LHCN-M2 (cell line): ENCODE measurements at places on chromosomes 5 and 9. TPM values are rescaled to one million over a fixed set of nuclear protein-coding genes. Genes with fewer than 3 reads are reported as not detected.

- DNase-seq: no peak
Measured at GRCh38 chr5:117455236-117456233, 880.9 kb upstream of the SEMA6A start.

PDLIM4 gene
- total RNA-seq: 149 and 153 TPM in 2 replicates

- no peak for DNase-seq
Measured at GRCh38 chr5:138543730-138544104, 681 bp upstream of the ETF1 start.

GRCh38 chr5:38534156-38534453, 22.3 kb downstream of the LIFR start:
- DNase-seq: no peak

GRCh38 chr9:72363908-72364678, 915 bp downstream of the ZFAND5 start:
- DNase-seq: peak; percentile 51

GRCh38 chr5:117110548-117110947, 535.9 kb upstream of the SEMA6A start:
- no peak for DNase-seq

BTNL3 gene
- total RNA-seq: not detected in 2 replicates

CREBRF gene
- total RNA-seq: 7.0 and 9.6 TPM in 2 replicates

- no peak for DNase-seq
Measured at GRCh38 chr9:86328156-86328555, 26.1 kb downstream of the TUT7 start.

OR1J2 gene
- not detected in 2 replicates for total RNA-seq

- DNase-seq: no peak
Measured at GRCh38 chr5:1104327-1105006, 7.4 kb downstream of the SLC12A7 start.

DNA sequence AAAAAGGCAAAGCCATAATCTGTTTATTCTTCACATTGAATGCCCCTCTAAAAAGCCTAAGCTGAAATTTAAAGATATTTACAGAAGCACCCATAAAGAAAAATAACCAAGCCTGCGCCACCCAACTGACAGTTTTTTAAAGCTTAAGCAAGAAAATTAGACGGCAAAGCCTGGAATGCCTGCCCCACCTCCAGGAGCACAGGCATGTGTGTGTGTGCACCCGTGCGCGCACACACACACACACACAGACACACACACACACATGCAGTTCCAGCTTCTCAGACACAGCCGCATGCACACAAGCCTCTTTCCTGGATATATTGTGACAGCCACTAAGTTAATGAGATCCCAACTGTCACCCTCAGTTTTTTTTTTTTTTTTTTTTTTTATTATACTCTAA, 88.2 kb downstream of the FRMD3 start:
- DNase-seq: no peak

- DNase-seq: no peak
Measured at GRCh38 chr9:136860933-136861873, 4.9 kb downstream of the EDF1 start.

TRPM3 gene
- 3.4 and 7.8 TPM in 2 replicates for total RNA-seq

- no peak for DNase-seq
Measured at GRCh38 chr5:172564188-172564587, 76.9 kb upstream of the NEURL1B start.

POC5 gene
- 19.7 and 22.4 TPM in 2 replicates for total RNA-seq

DNA sequence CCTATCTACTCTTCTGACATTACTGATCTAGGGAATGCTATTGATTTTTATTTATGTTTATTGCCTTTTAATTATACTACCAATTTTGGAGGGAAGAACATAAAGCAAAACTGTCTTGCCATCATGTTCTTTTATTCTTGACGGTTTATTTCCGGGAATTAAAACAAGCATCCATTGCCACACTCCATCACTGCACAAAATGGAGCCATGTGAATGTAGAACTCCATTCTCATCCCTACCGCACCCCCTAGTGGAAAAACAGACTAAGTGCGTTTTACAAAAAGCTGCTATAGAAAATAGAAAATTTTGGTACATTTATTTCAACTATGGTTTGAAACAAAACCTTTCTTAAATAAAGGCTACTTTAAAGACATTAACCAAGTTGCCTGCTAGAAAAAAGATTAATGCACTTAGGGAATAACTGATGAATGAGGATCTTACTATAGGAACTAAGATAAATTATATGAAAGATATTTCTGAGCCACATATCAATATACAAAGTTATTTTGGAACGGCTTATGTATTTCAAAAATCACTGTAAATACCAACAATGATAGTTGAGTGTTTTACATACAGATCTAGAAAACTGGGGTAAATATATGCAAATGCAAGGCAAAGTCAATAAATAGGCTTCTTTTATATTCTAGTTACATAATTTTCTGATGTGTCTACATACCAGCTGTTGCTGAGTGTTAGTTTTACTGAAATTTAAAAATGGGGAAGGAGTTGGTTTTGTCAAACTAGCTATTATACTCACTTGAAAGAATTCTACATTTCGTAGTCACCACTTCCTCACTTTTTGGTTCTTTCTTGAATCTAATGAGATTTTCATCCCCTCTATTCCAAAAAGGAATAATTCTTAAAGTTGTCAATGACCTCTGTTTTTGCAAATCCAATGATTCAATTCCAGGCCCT, 26.5 kb downstream of the OXCT1 start:
- DNase-seq: peak; percentile 57

- DNase-seq: peak; percentile 15
Measured at GRCh38 chr9:113715086-113715485, 161.0 kb upstream of the ZNF618 start.
